ENCODE measurements at places on chromosomes 1 and 21.

- no peak for DNase-seq
Observed at GRCh38 chr1:29323636-29324035, 87.3 kb downstream of the PTPRU start.

- no peak for DNase-seq
Observed at GRCh38 chr1:113935970-113936369, 6.8 kb downstream of the HIPK1 start.

- DNase-seq = peak; percentile 33
Observed at GRCh38 chr1:5901841-5902240, 90.4 kb downstream of the NPHP4 start.

GRCh38 chr1:10456048-10456447 is 6.2 kb downstream of the CORT start:
- DNase-seq = no peak

DNA sequence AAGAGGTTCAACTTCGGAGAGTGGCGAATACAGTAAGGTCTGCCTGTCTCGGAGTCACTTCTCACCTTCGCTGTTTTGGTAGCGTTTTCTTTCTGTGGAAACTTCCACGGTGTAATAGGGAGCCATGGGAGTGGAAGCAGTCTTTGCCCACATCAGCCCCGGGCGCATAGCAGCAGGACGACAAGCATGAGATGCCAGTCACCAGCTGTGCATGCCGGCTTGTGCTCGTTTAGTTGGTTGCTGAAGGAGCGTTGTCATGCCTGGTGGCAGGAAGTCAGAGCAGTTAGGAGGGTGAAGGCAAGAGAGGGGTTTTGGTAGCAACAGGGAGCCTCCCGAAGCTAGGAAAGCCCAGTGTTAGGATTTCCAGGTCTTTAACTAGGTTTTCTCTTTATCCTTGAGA is 58.8 kb downstream of the MRPS6 start:
- no peak for DNase-seq

DNA sequence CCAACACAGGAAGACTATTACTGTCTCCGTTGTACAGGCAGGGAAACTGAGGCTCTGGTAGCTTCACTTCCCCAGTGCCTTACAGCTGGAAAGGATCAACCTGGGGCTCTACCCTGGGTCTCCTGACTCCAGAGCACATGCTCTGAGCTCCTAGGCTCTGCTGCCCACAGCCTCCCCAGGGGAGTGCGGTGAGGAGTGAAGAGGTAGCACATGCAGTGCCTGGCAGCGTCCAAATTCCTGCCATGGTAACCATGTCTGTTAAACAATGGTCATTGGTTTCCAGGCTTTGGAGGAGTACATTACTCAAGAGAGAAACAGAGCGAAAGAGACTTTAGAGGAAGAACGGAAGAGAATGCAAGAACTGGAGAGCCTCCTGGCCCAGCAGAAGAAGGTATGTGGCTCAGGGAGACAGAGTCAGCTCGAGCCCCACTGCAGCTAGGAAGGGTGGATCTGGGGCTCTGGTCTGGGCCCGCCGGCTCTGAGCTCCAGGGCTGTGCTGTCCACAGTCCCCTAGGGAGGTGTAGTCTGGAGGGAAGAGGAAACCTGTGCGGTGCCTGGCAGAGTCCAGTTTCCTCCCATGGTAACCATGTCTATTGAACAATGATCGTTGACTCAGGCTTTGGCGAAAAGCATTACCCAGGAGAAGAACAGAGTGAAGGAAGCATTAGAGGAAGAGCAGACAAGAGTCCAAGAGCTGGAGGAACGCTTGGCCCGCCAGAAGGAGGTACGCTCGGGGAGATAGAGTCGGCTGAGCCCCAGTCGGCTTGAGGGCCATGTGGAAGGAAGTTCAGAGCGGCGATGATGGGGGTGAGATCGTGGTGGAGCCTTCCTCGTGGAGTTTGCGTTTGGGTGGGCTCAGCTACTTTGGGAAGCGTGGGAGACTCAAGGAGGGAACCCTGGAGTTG is 64.6 kb upstream of the EFHD2 start:
- no peak for DNase-seq

DNA sequence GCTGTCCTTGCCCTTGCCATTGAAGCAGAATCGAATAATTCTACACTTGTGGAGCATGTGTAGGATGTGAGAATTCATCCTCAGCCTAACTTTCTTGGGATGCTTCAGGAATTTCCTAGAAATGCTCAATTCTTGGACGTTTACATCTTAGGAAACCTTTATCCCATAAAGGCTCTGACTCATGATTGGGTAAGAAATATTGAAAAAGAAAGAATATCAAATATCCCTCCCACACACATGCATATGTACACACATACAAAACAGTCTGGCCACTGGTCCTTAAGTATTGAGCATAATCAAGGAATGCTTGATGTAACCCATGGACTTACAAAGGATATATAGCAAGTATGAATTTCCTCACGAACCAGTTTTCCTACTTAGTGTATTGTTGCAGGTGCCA is 83.9 kb upstream of the IPO9 start:
- DNase-seq = no peak

GRCh38 chr1:8394456-8395321 is 76.8 kb downstream of the SLC45A1 start:
- peak; percentile 79 for DNase-seq

DNA sequence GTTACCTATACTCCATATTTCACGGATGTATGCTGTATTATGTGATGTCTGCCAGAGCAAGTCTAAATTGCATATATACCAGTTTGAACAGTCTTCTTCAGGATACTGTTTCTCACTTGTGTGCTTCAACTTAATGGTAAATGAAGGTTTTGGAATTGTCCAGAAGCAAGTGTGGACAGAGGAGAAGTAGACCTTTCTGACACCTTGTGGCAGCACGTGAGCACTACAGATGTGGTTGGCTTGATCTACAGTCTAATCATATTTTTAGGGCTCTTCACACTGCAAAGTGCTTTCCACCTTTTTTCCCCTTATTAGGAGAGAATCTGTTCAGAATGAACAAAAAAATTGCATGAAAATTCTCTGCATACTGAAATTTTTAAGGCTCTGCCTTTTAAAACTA is 10.9 kb downstream of the MORC3 start:
- DNase-seq = peak; percentile 79

- no peak for DNase-seq
Observed at GRCh38 chr1:61011561-61012263, 70.6 kb upstream of the NFIA start.
